Chondrocyte (in vitro differentiated cells): ENCODE measurements at places on chromosomes 7 and 10. TPM values are rescaled to one million over a fixed set of nuclear protein-coding genes. Genes with fewer than 3 reads are reported as not detected.

DNA sequence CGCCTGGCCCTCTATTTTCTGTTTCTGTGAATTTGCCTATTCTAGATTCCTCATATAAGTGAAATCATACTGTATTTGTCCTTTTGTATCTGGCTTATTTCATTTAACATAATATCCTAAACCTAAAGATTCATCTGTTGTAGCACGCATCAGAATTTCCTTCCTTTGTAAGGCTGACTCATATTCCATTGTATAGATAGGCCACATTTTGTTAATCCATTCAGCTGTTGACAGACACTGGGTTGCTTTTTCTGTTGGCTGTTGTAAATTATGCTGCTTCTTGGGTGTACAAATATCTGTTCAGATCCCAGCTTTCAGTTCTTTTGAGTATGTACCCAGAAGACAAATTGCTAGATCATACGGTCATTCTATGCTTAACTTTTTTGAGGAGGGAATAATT is 28.8 kb upstream of the CUL1 start:
- H3K4me3 ChIP-seq, result no peak overlapping the region
- H3K36me3 ChIP-seq, result no peaks in the 10 kb centered on the region
- H3K4me1 ChIP-seq, result peaks cover 15% of the 10 kb centered on the region
- H3K27me3 ChIP-seq, result no peaks in the 10 kb centered on the region

GRCh38 chr10:69241575-69241974 is 21.4 kb downstream of the HKDC1 start:
- H3K27ac ChIP-seq, result no peak overlapping the region
- H3K4me3 ChIP-seq, result no peak overlapping the region
- H3K36me3 ChIP-seq, result no peaks in the 10 kb centered on the region
- peaks cover 15% of the 10 kb centered on the region for H3K4me1 ChIP-seq
- H3K27me3 ChIP-seq, result no peaks in the 10 kb centered on the region
- DNase-seq, result no peak

DNA sequence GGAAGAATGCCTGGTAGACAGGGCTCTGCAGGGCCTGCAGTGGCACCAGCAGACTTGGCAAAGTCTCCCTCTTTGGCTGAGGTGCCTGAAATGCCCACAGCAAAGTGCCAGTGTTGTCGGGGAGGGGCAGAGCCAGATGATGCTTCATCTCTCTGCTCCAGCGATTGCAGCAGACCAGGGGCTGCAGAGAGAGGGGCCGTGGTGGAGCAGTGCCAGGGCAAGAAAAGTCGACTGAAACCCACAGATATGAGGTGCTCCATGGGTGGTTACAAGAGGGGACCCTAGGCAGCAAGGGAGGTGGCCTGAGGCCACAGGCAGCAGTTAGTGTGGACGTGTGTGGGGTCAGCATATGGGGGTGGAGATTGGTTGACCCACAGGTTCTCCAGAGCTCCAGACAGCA is 123.5 kb upstream of the SHH start:
- H3K27me3 ChIP-seq, result peaks cover 50% of the 10 kb centered on the region
- no peaks in the 10 kb centered on the region for H3K36me3 ChIP-seq
- no peak overlapping the region for H3K4me3 ChIP-seq
- no peak for DNase-seq
- H3K4me1 ChIP-seq, result no peaks in the 10 kb centered on the region
- H3K27ac ChIP-seq, result no peak overlapping the region

- no peak for DNase-seq
- H3K27me3 ChIP-seq, result no peaks in the 10 kb centered on the region
- H3K36me3 ChIP-seq, result no peaks in the 10 kb centered on the region
- H3K4me3 ChIP-seq, result peak overlapping the region; percentile 77
- peaks cover 55% of the 10 kb centered on the region for H3K4me1 ChIP-seq
These were observed 1.0 kb upstream of the AVPI1 start for GRCh38 chr10:97687785-97688781.

DNA sequence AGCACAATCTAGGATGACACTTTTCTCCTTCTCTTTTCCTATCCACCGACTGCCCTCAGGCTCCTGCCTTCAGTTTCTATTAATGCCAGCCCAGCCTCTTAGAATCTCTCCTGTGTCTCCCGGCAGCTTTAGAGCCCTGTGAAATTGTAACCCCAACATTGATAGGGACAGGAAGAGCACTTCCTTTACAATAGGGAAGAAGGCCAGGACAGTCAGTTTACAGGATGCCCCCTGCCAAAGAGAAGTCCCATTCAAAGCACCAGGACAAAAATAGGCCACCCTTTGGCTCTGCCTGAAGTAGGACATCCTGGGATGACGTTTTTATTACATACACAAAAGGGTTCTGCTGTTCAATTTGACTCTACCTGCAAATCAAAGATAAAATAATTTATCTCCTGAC is 64.7 kb upstream of the ANK3 start:
- no peak overlapping the region for H3K27ac ChIP-seq
- H3K36me3 ChIP-seq, result peaks cover 1% of the 10 kb centered on the region
- no peak overlapping the region for H3K4me3 ChIP-seq
- no peaks in the 10 kb centered on the region for H3K27me3 ChIP-seq
- no peak for DNase-seq

DNA sequence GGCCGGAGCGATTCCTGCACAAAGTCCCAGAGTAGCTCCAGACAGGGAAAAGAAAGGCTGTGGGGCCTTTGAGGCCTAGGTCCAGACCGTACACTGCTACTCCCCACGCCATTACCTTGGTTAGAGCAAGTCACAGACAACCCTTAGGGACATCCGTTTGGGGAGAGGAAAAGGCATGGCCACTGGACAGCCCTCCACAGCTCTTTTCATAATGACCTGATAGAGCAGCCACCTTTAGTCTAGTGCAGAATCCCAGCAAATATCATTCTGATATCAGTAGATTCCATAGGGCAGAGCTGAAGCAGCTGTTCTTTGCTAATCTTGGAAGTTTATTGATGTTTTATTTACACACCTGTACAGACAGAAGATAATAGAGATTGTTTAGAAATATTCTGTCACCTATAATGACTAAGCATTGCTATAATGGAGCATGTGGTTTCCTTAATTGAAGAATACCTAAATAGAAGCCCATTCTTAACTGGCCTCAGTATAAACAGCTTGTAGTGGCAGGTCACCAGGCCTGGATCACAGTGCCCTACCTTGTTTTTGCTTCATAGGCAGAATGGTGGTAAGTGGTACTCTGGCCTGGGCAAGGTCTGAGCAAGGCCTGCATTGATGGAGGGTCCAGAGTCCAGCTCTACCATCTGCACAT is 27.9 kb downstream of the OGDH start:
- H3K4me3 ChIP-seq, result no peak overlapping the region
- no peaks in the 10 kb centered on the region for H3K27me3 ChIP-seq
- peaks cover 2% of the 10 kb centered on the region for H3K36me3 ChIP-seq
- H3K27ac ChIP-seq, result peak overlapping the region; percentile 91
- H3K4me1 ChIP-seq, result peaks cover 76% of the 10 kb centered on the region

- peaks cover 8% of the 10 kb centered on the region for H3K27me3 ChIP-seq
- H3K27ac ChIP-seq, result no peak overlapping the region
- no peak overlapping the region for H3K4me3 ChIP-seq
- H3K4me1 ChIP-seq, result no peaks in the 10 kb centered on the region
- DNase-seq, result no peak
- no peaks in the 10 kb centered on the region for H3K36me3 ChIP-seq
These were observed 545.2 kb downstream of the SORCS1 start for GRCh38 chr10:106619346-106619745.

GRCh38 chr10:49587981-49588380 is 22.1 kb upstream of the SLC18A3 start:
- no peaks in the 10 kb centered on the region for H3K36me3 ChIP-seq
- H3K27ac ChIP-seq, result no peak overlapping the region
- no peak overlapping the region for H3K4me3 ChIP-seq
- no peak for DNase-seq
- peaks cover 17% of the 10 kb centered on the region for H3K4me1 ChIP-seq

DNA sequence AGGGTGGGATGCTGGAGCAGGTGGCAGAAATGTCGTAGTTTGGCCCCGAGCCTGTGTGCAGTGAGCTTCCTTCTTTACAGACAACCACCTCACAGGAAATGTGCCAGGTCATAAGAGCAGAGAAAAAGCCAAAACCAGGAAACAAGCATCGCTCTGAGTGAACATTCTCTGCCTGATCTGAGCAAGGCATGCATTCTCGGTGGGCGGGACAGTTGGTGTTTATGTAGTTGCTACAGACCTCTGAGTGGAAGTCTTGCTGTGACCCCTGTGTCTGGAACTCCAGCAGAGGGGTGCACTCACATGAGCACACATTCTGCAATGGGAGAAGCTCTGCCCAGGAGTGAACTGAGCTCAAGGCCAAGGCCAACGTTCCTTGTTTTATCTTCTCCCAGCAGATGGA is 230.1 kb downstream of the TCERG1L start:
- DNase-seq, result no peak
- H3K27ac ChIP-seq, result no peak overlapping the region
- no peaks in the 10 kb centered on the region for H3K4me1 ChIP-seq
- H3K4me3 ChIP-seq, result no peak overlapping the region
- no peaks in the 10 kb centered on the region for H3K27me3 ChIP-seq

DNA sequence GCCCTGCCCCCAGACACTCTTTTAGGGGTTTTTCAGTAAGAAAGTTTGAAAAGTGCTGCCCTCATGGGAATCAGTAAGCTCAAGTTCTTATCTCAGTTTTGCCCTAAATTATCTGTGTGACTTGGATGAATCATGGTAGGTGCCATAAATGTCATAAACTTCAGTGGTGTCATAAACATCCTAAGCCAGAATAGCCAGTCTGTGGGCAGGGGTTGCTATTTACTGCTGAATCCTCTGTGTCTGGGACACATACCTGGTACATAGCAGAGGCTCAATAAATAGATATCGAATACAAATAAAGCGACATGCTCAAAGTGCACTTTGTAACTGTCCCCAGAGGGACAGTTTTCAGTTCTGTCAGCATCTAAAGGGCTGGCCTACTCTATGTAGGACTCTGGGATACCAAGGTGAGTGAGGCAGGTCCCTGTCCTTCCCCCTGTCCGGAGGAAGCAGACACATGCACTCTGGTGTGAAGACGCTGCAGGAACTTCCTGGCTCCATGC is 502.1 kb downstream of the RPS24 start:
- no peak overlapping the region for H3K4me3 ChIP-seq
- no peak for DNase-seq
- no peaks in the 10 kb centered on the region for H3K36me3 ChIP-seq
- H3K27ac ChIP-seq, result no peak overlapping the region
- H3K4me1 ChIP-seq, result peaks cover 3% of the 10 kb centered on the region

GRCh38 chr10:22429146-22429545 is 83.8 kb downstream of the SPAG6 start:
- no peak overlapping the region for H3K4me3 ChIP-seq
- no peak for DNase-seq
- H3K4me1 ChIP-seq, result peaks cover 46% of the 10 kb centered on the region
- no peaks in the 10 kb centered on the region for H3K27me3 ChIP-seq
- peak overlapping the region; percentile 64 for H3K27ac ChIP-seq

DNA sequence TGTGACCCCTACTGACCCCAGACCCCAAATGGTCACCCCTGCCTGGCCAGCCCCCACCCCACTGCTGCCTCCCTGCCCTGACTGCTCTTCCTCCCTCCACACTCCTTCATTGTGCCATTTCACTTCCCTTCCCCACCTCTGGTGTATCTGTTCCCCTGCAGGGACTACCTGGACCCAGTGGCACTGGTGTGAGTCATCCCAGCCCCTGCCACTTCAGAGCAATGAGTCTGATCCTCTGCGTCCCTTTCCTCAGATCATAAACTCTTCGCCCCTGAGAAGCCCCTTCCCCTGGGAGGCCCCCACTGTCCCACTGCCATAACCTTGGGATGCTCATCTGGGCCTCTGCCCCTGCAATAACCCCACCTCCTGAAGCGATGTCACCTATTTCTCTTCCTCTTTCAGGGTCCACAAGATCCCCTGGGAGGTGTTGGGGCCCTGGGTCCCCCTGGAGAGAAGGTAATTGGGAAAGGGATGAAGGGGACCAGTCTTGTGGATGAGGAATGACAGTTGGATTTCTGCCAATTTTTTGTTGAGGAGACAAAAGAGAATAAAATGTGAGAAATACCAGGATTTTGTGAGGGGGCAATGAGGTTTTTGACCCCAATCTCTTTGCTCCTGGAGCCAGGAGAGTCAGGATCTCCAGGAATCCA is 19.1 kb upstream of the VOPP1 start:
- DNase-seq, result no peak
- no peak overlapping the region for H3K4me3 ChIP-seq
- H3K27ac ChIP-seq, result no peak overlapping the region
- H3K27me3 ChIP-seq, result peaks cover 23% of the 10 kb centered on the region

- DNase-seq, result no peak
- no peaks in the 10 kb centered on the region for H3K4me1 ChIP-seq
- H3K27ac ChIP-seq, result no peak overlapping the region
These were observed 91.2 kb upstream of the GPR141 start for GRCh38 chr7:37592366-37592765.

DNA sequence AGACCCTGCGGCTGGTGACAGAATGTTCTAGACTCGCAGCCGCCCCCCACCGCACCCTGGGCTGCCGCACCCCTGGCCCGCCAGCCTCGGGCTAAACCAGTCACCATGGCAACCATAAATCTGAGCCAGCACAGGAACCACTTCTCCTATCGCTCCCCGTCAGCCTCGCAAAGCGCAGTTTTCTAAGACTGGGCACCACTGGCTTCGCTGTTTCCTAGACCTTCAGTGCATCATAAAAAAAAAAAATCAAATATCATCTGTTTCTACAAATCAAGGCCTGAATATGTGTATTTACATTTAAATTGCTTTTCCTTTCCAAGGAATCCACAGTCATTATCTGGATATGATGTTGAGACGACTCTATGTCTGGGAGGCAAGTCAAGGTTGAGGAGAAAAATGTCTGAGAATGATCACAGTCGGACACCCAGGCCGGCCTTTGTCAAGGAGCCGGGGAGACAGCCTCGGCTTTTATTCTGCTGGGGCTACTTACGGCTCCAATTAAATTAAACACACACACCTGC is 99.9 kb downstream of the PTPRN2 start:
- peaks cover 2% of the 10 kb centered on the region for H3K27me3 ChIP-seq
- no peaks in the 10 kb centered on the region for H3K36me3 ChIP-seq

The SPDYE9 gene
- total RNA-seq, result not detected in 3 replicates

The ABCB4 gene
- total RNA-seq, result 0.10 to 0.15 TPM in 2 of 3 replicates, not detected in the other

The OR2A1 gene
- total RNA-seq, result not detected in 3 replicates

The MRLN gene
- not detected in 3 replicates for total RNA-seq

The HYAL4 gene
- total RNA-seq, result not detected in 3 replicates

The SDK1 gene
- total RNA-seq, result 9.5 to 12.2 TPM (median 10.9 TPM) in 3 replicates
